ENCODE measurements at places on chromosomes 5 and 9. TPM values are rescaled to one million over a fixed set of nuclear protein-coding genes. Genes with fewer than 3 reads are reported as not detected.

CENPK gene
- total RNA-seq, result 12.4 TPM

PROB1 gene
- 30.6 TPM for total RNA-seq

FAM153A gene
- 1.0 TPM for total RNA-seq

DNA sequence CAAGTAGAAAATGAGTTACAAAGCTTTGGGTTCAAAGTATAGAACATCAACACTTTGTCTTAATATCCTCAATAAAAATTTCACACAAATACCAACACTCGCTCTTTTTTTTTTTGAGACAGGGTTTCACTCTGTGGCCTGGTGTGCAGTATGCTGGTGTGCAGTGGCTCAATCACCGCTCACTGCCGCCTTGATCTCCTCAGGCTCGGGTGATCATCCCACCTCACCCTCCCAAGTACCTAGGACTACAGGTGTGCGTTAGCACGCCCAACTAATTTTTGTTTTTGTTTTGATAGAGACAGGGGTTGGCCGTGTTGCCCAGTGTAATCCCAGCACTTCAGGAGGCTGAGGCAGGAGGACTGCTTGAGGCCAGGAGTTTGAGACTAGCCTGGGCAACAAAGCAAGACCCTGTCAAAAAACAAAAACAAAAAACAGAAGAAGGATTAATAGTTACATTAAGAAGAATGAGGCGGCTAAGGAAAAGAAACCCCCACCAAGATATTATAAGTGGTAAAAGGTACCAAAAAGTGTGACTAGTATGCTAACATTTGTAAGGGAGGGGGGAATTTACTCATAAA, 20.3 kb downstream of the FNBP1 start:
- DNase-seq, result no peak

GRCh38 chr5:131634666-131634995, 398 bp downstream of the RAPGEF6 start:
- peak; percentile 75 for DNase-seq

- no peak for DNase-seq
Observed at GRCh38 chr5:98709681-98710080, 63.8 kb upstream of the RGMB start.

- peak; percentile 38 for DNase-seq
Observed at GRCh38 chr9:14240537-14240936, 73.4 kb downstream of the NFIB start.

GRCh38 chr5:57298985-57299491, 125.2 kb downstream of the GPBP1 start:
- peak; percentile 95 for DNase-seq

DNA sequence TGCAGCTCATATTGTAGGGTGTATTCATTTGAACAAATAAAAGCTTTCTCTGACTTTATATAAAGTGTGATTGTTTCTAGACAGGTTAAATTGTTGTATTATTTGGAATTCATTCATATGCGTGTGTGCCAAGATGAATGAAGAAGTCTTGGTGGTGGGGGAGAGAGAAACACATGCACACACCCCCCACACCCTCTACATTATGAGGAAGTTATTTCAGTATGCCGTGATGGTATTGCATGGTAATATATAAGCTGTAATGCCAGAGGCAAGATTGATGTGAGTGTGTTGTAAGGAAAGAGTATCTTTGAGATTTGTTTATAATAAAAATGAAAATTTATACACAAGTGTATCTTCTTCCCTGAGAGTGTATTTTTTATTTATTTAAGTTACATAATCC, 71.0 kb downstream of the IPO11 start:
- no peak for DNase-seq

DNA sequence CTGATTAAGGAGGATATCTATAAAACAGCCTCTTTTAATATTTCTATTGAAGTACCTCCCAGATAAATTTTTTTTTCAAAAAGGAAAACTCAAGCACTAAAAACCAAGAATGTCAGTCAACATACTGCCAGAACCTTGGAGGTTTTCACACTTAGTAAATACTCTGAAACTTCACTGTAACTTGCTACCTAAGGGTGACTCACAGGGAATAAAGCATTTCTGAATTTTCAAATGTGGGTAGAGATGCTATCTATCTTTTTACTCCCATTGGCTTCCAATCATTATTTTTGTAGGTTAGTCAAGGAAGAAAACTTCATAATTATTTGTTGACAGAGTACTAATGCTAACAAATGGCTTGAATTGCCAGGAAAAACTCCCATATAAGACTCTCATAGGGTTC, 46.1 kb downstream of the SLC25A46 start:
- DNase-seq, result no peak

DNA sequence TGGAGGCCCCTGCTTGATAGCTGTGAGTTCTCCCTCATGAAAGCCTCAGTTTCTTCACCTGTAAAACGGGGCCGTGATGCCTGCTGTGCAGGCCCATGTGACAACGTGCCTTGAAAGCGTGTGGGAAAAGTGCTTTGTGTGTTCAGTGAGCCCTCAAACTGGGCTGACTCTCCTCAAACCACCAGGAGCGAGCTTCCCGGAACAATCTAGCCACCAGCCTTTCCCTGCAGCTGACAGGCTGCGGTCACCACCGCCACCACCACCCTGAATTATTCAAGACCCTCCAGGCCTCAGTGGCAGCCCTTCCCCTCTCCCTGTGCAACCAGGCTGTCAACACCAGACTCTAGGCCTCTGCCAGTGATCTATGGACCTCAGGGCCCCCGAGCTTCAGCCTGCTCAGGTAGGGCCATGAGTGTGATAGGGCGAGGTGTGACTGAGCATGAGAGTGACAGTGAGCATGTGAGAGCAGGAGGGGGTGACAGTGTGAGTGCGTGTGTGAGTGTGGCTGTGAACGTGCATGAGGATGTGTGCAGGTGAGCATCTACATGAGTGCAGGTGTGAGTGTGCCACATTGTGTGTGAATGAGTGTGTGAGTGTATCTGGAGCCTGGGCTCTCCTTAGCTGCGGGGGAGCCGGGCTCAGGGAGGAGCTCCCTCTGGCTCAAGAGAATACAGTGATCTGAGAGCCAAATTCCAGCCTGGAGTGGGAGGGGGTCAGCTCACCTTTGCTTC, 53.3 kb upstream of the PSD2 start:
- peak; percentile 1 for DNase-seq

NPR3 gene
- total RNA-seq, result 59.3 TPM

DNA sequence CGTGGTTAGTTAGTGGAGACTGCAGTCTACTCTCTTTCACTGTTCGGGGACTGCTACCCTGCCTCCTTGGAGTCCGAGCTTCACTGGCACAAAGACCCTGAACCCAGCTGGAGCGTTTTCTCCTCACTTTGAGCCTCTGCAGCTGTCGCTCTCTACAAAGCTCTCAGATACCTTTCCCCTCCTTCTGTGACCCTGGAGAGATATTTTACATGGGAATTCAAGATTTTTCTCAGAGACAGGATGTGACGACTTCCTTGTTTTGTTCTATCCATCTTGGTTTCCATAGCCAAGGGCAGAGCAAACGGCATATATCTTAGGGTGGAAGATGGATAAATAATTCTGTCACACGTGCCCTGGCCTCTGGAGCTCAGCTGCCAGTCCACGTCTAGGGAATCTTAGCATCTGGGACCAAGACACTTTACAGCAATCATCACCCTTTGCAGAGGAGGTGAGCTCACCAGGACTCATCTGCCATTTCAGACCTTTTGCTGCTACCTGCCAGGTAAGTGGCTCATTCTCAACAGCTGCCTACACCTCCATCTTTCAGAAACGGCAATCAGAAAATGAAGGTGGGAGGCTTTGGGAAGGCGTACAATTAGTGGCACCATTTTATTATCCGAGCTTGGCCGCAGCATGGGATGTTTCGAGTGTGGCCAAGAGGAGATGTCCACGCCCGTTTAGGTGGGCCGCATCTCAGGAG, at the start of gene BTNL9:
Gene BTNL9 (plus strand): TSS at position 336 of the 700 bp plus-strand sequence. CDS start 5,224 bp downstream, outside the sequence.
- DNase-seq, result peak; percentile 63

DNA sequence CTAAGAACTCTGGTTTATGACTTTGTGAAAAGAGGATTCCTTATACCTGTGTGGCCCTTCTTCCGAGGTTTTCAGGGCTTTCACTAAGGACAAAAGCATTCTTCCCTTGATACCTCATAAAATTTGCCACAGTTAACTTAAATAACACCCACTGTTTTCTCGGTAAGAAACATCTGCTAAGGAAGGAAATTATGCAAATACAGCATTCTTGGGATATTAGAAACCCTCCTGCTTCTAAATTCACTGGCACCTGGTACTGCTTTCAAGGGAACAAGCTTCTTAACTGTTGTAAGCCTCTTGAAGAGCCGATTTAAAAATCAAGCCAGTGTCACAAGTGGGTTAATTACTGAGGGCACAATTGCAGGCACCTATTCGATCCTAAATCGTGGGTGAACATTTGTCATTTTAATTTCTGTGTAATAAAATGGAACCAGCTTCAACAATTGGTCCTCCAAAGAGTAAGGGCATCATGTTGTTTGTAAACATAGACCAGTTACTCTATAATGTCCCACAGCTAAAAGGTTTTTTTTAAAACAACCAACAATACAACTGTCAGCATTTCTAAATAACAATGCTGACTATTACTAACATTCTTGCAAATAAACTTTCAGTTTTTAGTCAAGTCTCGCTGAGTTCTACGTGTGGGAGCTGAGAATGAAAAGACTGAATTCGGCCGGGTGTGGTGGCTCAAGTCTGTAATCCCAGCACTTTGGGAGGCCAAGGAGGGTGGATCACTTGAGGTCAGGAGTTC, 26.6 kb downstream of the AK3 start:
- DNase-seq, result no peak

DNA sequence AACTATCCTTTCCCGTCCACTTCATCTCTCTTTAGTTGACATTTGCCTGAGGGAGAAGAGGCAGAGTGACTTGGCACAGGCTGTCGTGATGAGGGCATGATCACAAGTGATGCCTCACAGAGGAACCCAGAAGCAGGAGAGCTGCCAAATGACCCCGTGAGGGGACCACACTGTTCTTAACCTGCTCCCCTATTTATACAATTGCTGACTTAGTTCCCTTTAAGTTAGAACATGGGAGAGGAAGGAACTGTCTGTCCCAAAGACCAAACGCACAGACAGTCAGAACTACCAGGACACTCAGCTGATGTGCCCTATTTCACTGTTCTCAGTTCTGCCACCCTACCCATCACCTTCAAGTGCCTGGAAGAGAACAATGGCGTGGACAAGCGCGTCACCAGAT, 73.7 kb downstream of the SLC1A3 start:
- DNase-seq, result no peak

Data from tongue (tissue), 3 donors.